Activated T-cell treated with anti-CD3 and anti-CD28 coated beads, Interleukin-2, amount 50 U/mL, for 48 hours (primary cell): ENCODE measurements at places on chromosomes 11 and 22.

DNA sequence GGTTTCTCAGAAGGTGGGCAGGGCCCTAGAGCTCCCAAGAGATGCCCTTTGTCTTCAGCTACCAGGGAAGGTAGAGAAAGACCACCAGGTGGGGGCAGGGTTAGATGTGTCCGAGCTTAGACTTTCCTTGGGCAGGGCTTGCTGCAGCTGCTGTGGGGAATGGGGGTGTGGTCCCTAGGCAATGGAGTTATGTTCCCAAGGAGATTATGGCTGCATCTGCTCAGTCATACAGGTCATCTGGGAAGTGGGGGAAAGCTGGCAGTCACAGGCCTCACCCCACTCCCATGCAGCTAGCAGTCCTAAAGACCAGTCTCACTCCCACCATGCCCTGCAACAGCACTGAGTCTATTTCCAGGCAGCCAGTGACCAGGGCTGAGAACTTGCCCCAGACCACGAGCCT, 29.5 kb downstream of the MMP27 start:
- DNase-seq = no peak

DNA sequence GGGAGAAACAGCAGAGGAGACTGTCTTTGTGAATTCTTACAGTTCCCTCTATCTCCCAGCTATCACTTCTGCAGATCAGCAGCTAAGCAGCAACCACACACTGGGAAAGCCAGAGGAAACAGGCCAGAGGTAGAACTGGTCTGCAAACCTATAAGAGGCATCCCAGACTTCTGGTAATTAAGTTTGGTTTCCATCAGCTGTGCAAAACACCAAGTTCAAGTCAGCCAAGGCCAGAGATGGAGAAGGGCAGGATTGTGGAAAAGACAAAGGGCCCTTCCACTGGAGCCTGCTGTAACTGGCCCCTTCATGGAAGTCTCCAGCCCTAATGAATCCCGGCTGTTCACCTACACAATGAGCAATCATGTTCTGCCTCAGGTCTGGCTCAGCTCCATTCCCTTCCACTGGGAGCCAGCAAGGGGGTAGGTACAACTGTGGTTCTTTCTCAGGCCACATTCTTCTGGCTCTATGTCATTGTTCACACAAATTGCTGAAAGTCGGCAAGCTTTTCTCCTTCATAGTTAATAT, 4.6 kb upstream of the PAMR1 start:
- DNase-seq = no peak

DNA sequence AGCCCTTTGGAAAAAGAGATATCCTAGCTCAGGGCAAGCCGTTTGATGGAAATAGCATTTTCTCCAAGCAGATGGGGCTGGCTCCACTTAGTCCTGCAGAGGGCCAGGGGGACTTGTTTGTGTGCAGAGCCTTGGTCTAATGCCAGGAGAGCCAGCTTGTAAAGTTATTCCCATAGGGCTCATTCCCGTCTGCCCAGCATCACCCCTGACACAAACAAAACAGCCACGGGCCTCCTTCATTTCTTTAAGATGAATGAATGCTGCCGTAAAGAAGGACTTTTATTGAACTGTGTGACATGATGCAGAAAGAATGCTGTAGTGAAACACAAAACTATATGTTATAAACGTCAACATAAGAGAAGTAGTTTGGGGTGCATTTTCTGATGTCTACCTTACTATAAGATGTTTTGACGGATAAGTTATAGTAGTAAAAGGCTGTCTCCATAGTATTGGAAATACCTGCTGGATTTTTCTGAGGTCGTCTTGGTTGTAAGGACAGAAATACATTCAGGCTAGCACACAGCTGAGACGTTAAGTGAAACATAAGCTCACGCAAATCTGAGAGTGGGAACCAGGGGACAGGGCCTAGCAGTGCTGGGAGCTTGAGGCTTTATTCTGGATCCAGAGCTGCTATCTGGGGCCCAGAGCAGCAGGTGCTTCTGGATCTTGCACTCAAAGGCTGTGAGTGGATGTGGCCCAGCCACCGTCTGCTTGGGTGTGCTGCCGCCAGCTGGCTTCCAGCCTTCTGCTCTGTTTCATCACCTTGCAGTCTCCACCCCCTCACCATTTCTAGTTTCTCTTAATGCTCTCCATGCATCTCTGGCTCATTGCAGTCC, 53.3 kb downstream of the NCAM1 start:
- no peak for DNase-seq

DNA sequence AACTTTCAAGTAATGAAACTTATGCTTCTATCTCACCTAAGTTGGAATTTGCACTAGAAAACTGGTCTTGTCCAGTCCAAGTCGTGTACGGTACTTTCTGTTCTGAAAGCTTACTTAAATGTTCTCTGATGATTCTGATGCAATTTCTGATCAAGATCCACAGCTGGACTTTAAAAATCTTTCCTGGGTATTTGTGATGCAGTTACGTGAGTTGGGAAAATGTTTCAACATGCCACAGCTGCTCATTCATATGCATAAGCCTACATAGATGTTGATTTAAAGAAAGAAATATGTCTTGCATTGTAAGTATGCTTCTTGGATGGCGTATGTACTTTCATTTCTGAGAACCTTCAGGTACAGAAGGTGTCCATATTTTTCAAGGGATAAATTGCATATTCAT, 493.7 kb upstream of the CCDC90B start:
- no peak for DNase-seq

GRCh38 chr11:19398772-19399527, 158.2 kb upstream of the E2F8 start:
- DNase-seq = no peak

DNA sequence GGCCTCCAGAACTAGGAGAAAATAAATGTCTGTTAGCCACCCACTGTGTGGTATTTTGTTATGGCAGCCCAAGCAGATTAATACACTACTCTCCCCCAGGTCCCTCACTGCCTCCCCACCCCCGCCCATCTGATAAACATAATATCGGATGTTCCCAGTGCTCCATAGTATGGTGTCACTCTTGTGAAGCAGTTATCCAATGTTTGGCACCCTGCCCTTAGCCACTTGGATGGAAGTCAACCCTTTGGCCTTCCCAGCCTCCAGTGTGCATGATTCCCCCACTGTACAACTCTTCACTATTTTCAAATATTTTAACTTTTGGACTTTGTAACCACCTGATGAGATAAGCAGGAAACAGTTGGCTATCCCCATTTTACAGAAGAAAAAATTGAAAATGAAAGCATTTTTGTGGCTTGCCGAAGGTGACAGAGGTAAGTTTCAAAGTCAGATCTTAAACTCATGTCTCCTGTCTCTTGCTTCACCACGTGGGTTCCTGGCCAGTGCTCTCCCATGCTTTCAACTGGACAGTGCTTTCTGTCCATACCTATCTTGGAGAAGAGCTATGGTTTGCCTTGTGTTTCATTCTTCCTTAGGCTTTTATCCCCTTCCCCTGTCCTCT, 53.2 kb downstream of the ALX4 start:
- no peak for DNase-seq

DNA sequence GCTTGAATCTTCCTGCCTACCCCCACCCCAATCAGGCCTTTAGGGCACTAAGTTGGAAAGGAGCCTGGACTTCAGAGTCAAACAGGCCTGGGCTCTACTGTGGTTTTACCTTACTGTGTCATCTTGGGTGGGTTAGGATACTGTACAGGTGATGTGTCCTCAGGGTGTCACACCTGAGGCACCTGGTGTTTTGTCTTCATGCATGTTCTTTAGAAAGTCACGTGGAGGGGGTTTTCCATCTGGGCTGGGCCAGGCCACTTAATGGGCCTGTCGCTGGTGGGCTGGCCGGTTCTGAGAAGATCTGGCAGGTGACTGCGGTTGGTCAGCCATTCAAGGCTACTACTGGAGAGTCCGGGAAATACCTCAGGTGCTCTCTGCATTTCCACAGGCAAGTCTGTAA, 92.6 kb downstream of the SWAP70 start:
- no peak for DNase-seq

GRCh38 chr22:41762980-41763779, 37.3 kb upstream of the CCDC134 start:
- DNase-seq = peak; percentile 56

DNA sequence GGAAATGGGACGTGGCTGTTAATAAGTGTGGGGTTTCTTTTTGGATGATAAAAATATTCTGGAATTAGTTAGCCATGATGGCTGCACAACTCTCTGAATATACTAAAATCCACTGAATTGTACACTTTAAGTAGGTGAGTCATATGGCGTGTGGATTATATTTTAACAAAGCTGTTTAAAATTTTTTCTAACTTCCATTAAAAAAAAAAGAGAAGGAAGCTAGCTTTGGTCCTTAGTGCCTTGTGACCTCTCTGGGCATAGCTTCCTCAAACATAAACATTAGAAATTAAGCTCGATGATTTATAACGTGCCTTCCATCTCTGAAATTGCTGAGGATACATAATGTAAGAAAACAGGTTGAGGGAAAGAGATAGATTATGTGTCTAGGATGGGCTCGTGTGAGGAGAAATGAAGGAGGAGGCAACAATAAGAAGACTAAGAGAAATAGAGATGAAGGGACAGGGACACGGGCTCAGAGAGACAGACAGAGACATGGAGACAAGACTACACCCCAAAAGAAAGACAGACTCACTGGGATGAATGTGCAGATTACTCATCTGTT, 20.0 kb downstream of the IRAG1 start:
- DNase-seq = no peak

DNA sequence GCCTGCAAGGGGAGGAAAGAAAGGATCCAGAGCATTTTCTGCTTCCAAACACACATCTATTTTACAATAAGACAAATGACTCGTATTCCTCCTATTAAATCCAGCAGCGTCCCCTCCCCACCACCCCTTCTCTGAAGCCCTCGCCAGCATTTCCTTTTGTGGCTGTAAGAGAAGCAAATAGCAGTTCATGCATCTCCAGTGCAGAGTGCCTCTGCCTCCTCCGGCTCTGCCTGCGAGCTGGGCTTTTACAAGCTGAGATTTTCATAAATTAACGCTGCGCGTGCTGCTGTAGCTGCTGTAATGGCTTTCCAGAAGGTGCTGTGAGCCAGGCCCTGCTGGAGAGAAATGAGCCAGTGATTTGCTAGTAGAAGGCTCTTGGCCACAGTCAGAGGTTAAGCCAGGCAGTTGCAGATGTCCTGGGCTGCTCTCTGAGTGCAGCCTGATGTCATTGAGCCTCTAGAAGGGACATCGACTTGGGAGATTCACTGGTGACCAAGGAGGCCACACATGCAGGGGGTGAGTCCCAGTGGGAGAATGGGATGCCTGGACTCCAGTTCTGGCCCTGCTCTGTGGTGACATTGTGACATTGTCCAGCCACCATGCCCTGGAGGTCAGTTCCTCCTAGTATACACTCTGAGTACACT, 134.5 kb upstream of the NAV2 start:
- DNase-seq = no peak
